HAP-1 (cell line): ENCODE measurements at places on chromosomes 3 and 15.
A peak's percentile ranks its signal among the peaks of the same experiment; 100 is the strongest.

- DNase-seq = peak; percentile 43
These were observed 1.5 kb downstream of the C2CD4A start for GRCh38 chr15:62068071-62068809.

DNA sequence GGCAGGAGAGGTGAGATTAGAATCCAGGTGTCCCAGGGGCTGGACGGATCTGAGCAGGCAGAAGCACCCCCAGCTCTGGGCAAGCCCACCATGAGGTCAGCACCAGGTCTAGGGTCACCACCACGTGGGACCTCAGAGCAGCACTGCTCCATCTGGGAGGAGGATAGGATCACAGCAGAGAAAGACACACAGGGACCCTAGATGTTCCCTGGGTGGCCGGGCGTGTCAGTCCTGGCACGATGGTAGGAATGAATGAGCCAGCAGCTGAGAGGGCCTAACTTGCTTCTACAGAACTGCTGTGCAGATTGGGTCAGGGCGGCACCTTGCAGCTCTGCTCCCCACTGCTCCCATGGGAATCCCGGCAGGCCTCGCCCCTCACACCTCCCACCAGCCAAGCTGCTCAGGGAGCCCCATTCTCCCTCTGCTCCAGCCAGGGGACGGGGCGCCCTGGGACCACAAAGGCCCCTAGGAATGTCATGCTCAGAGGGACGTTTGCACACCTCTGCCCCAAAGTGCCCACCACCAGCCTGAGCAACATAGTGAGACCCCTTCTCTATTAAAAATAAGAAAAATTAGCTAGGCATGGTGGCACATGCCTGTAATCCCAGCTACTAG is 66.3 kb downstream of the ZNF445 start:
- DNase-seq = no peak

DNA sequence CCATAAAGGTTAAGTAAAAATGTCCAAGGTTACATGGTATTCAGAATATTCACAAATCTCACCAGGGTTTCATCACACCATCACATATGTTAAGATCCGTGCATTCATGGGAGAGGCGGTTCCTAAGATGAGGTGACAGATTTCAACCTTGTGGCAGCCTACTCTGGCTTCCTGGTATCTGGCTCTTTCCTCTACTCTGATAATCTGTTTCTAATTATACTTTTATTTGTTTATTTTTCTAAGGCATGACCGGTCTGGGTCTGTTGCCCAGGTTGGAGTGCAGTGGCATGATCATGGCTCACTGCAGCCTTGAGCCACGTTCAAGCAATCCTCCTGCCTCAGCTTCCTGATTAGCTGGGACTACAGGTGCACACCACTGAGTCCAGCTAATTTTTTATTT is 34.4 kb downstream of the RAF1 start:
- no peak for DNase-seq

DNA sequence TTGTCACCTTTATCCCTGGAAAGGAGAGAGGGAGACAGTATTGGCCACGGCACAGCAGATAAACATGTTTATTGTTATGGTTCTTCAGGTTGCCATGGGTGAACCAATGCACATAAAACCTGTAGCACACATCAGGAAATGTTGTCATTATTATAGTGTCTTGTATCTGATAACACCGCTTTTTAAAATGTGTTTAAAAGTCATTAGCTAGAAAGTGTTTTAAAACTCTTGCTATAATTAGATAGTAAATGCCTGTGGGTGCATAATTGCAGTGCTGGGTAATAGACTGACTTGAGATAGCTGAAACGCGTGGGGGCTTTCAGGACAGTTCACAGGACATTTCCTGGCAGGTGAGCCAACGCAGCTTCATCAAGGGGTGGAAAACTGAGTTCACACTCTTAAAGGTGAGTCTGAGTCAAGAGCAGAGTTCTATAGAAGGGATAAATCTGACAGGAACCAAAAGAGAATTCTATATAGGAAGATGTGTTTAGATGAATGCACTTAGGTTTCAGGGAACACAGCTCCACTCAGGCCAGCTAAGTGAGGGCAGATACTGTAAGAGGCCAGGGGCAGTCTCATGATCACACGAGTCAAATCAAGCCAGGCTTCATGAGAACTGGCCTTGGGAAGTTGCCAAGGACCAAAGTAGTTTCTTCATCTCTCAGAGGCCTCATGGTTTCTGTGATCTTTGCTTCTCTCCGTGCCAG is 35.6 kb upstream of the PPP4R2 start:
- DNase-seq = no peak

GRCh38 chr3:123442125-123442524 is 6.8 kb downstream of the ADCY5 start:
- DNase-seq = no peak

GRCh38 chr3:156685198-156685597 is 10.8 kb downstream of the TIPARP start:
- DNase-seq = no peak

DNA sequence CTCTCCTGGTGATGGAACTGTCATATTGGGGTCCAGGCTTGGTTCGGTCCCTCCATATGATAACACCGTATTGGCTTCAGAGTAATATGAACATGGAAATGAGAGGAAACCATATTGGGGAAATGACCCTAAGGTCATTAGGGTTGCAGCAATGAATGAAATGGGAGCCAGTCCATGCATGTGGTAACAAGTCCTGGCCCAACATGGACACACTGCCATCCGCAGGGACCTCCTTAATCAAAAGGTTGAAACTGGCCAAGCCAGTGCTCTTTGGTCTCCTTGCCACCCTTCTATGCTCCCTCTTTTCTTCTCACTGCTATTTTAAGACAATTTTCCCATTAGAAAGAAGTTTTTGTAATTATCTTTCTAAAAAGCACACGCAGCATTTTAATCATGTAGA is 8.3 kb downstream of the SHC4 start:
- DNase-seq = no peak

DNA sequence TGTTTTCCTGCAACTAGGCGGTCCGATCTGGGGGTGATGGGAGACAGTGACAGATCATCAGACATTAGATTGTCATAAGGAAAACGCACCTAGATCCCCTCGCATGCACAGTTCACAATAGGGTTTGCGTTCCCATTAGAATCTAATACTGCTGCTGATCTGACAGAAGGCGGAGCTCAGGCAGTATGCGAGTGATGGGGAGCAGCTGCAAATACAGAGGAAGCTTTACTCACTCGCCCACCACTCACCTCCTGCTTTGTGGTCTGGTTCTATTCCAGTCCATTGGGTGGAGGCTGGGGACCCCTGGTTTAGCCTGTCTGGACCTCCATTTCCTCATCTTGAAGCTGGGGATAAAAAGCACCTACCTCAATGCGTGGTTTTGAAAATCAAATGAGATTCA is 437.5 kb upstream of the PROK2 start:
- DNase-seq = no peak

- peak; percentile 79 for DNase-seq
These were observed 525.2 kb downstream of the CADM2 start for GRCh38 chr3:85483986-85484385.

- DNase-seq = no peak
These were observed 81.0 kb downstream of the TMEM108 start for GRCh38 chr3:133119176-133119575.

GRCh38 chr15:76359152-76359551 is 22.6 kb downstream of the ISL2 start:
- DNase-seq = no peak

DNA sequence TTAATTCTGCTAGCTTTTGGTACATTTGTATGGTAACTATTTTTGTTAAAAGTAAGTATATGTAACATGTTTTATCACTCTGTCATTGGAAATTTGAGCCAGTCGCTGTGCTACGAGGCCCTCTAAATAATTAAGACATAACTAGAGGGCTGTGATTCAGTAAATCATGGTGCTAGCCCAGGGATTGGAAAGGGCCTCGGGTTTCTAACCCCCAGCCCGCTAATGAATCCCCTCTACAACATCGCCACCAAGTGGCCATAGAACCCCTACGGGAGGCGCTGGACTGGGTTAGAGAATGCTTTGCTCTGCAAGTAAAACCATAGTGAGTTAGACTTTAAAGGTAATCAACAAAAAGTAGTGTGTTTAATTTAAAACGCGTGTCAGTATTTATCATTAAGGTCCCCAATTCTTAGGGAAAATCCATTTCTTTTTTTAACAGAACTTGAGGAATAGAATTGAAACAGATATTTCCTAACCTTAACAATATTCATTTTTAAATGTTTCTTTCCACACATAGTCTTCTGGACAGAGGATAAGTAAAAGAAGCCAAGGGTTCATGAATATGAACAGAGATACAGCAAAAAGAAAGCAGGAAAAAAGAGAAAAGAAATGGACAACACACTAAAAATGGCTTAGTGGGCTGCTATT is 744.7 kb downstream of the EPHA3 start:
- peak; percentile 85 for DNase-seq

DNA sequence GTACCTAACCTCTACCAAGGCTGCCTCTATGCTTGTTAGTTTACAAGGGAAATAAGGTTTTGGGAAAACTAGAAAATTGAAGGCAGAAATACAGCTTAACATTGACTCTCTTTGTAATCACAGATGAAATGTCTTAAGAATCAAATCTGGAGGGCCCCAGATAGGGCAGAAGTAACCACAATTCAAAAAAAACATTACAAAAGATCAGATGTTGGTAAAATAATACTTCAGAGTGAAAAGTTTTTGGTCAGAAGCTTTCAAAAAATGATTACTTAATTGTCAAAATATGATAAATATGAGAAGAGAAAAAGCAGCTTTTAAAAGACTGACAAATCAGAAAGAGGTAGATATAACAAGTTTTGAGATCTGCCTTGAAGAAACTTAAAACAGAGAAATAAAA is 425.1 kb upstream of the NECTIN3 start:
- no peak for DNase-seq

- DNase-seq = no peak
These were observed 33.9 kb upstream of the PLXNA1 start for GRCh38 chr3:126948980-126949535.

GRCh38 chr3:83948771-83949170 is 1010.0 kb upstream of the CADM2 start:
- no peak for DNase-seq

GRCh38 chr3:106688464-106688863 is 688.8 kb upstream of the CCDC54 start:
- DNase-seq = no peak

- DNase-seq = no peak
These were observed 2.1 kb upstream of the FAM131A start for GRCh38 chr3:184335291-184335660.

- no peak for DNase-seq
These were observed 55.8 kb downstream of the TBL1XR1 start for GRCh38 chr3:177141471-177141870.

DNA sequence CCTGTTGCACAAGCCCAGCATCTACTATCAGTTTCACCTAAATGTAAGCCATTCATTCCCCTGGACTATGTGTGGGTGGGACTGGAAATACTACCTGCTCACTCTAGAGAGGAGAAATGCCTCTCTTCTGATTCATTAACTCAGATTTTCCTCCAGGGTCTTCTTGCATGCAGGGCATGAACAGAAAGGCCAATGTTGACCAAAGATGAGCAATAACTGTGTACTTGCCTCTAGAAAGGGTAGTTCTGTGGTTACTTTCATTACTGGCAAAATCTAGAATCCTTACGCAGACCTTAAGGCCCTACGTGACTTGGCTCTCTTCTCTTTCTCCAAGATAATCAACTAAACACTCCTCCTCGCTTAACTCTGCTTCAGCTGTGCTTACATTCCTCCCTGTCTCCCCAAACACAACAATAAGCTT is 81.4 kb upstream of the PSMD6 start:
- DNase-seq = no peak

DNA sequence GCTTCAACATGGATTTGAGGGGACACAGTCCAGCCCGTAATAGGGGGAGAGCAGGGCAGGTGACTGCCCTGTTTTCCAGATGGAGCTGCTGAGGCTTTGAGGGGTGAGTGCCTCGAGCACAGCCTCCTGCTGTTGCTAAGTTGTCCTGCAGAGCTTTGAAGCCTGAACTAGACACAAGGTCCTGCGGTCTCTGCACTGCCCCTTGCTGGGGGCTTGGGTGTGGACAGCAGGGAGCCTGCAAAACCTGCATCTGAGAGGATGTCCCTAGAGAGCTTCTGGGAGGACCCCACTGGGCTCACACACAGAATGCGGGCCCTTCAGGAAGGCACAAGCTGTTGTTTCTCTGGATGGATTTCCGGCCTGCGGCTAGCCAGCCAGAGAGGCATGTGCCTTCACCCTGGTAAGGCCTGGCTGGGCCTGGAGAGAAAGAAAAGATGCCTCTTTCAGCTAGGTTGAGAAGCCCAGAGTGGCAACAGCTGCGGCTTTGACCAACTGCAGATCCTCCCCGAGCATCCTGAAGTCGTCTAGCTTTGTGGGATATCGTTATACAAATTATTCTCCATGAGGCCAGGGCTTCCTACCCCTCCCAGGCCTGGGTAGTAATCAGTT is 226.2 kb downstream of the SLCO3A1 start:
- DNase-seq = no peak

GRCh38 chr3:115788921-115789470 is 165.7 kb downstream of the GAP43 start:
- no peak for DNase-seq
